ENCODE measurements at places on chromosomes 5 and 9.
A peak's percentile ranks its signal among the peaks of the same experiment; 100 is the strongest.

DNA sequence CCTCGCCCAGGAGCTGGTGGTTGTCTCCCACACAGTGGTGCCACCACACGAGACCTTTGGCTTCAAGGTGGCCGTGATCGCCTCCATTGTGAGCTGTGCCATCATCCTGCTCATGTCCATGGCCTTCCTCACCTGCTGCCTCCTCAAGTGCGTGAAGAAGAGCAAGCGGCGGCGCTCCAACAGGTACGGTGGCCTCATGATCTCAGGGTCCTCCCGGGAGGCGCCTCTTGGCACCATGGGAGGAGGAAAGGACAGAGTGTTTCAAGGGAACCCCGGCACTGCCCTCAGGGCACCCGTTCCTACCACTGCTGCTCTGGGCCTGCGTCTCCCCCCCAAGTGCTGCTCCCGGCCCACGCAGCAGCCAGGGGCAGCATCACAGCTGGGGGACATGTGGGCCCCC is 18.2 kb upstream of the CARD19 start:
- no peak for DNase-seq

- DNase-seq = no peak
Measured at GRCh38 chr5:16521521-16522483, 56.2 kb upstream of the ZNF622 start.

GRCh38 chr5:28324174-28324573 is 1285.8 kb upstream of the CDH9 start:
- DNase-seq = no peak

DNA sequence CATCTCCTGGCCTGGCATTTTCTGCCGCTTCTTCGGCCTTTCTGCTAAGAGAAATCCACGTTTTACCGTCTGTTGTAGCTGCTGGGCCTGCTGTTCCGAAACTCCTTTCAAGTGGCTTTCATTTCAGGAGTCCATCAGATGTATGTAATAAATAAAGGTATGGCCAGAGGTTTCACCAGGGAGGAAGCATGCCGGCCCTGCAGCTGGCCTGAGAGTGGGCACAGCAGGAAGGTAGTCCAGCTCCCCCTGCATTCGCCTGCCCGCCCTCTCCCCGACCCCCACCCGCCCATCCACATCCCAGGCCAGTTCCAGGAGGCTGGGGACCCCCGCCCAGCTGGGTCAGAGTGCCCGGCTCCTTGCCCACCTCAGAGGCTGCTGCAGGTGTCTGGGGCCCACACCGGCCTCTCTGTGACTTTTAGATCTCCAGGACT is 46.4 kb upstream of the EXOC3 start:
- peak; percentile 72 for DNase-seq

- DNase-seq = no peak
Measured at GRCh38 chr9:126879288-126879687, 18.8 kb downstream of the ZBTB34 start.

- DNase-seq = no peak
Measured at GRCh38 chr5:73436535-73437100, 12.0 kb downstream of the FOXD1 start.

DNA sequence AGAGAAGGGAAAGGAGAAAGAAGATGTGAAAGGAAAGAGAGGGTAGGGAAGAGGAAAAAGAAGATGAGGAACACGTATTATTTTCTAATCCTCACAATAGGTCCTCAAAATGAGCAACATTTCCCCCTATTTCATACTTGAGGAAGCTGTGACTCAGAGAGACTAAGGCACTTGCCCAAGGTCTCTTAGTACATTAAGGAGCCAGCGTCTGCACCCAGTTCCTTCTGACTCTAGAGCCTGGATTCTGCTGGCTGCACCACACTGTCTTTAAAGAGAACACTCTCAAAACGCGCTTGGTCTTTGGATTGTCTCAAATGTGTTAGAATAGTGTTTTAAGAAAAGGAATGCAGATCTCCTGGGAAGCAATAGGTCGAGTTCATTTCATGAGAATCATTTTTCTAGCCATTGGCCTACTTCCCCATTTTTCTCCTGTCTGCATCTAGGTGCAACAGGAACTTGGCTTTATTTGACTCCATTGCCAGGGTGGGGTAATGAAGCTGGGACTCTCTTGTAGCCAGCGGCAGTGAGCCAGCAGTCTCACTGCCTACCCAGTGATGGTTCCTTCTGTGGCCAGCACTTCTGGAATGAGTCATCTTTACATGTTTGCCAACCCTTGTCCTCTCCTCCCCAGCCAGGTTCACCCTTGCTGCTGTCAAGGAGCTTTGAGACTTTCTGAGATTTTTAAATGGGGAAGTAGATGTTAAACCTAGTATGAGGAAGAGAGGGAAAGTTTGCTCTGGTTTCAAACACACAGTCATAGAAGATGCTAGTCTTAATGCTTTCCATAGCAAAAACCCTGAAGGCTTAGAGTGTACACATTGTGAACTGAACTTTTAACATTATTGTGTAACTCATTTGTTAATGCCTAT is 82.7 kb downstream of the DOCK8 start:
- DNase-seq = no peak

- DNase-seq = no peak
Measured at GRCh38 chr5:151295791-151296477, 7.6 kb downstream of the SLC36A3 start.

DNA sequence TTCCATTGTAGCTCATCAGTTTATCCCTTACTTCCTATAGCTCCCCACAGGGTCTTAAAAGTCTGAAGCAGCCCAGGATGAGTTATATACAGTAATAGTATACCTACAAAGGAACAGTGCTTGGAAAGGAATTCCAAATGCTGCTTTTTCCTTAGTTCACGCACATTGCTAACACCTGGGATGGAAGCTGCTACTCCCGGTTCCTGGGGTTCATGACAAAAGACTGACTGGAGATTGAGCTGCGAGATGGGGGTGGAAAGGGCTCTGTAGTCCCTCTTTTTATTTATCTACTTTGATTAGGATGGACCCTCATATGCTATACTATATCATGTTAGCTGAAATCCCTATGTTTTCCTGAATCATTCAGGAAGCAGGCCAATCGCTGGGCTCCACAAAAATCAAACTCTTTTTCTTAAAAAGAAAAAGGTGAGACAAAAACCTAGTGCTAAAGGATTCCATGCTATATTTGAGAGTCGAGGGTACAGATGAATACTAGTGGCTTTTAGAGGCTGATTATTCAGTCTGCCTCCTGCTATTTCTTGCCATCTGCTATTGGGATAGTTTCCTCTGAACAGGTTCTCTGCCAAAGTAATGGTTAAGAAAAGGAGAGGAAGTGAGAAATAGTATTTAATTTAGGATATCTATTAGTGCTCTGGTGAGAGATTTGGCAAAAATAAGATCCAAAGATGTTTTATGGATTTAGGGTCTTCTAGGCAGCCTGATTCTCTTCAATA is 81.2 kb downstream of the MRPS27 start:
- no peak for DNase-seq

DNA sequence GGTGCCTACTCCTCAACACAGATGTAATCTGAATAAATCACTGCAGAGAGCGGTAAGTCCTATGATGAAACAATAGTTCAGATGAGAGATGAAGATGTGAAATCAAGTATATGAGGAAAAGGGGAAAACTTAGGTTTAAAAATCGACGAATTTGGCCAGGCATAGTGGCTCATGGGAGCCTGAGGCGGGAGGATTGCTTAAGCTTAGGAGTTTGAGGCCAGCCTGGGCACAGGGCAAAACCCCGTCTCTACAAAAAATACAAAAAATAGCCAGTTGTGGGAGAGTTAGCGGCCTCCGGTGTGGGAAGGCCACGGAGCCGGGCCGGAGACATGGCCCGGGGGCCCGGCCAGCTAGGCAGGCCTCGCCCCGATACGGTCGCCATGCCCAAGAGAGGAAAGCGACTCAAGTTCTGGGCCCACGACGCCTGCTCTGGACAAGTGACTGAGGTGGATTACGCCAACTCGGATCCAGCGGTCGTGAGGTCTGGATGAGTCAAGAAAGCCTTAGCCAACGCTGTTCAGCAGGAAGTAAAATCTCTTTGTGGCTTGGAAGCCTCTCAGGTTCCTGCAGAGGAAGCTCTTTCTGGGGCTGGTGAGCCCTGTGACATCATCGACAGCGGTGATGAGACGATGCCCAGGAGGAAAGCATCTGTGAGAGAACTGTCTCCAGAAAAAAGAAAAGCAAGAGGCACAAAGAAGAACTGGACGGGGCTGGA is 62.8 kb upstream of the SUB1 start:
- DNase-seq = peak; percentile 83

DNA sequence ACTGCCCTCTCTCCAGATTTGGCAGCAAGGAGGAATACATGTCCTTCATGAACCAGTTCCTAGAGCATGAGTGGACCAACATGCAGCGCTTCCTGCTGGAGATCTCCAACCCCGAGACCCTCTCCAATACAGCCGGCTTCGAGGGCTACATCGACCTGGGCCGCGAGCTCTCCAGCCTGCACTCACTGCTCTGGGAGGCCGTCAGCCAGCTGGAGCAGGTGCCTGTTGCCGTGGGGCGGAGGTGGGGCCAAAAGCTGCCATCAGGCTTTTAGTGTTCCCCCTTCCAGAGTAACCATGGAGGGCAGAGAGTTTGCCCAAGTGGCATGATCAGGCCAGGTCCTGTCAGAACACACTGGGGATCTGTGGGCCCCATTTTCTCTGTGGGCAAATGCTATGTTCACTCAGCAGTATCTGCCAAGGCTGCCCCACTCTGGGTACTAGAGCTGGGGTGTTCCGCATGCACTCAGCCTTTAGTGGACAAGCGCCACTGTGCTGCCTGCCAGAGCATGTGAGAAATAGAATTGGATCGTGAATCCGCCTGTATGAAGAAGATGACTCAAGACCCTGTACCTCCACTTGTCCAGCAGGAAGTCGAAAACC is 117.1 kb downstream of the DAB2IP start:
- no peak for DNase-seq

DNA sequence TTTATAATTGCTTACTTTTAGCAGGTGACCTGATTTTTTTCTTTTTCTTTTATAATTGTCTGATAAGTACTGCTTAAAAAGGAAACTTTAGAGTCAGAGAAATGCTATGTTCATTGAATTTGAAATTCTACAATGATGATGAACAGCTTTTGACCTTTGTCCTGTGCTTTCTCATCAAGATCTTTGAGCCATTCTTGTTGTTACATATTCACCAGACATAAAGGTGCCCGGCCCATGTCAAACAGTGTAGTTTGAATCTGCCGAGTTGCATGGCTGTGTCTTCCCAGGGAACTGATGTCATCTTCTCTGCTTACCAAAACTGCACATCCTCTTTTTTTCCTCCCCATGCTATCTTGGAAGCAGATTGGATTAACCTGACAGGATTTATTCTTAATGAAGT is 163.6 kb downstream of the LRRC70 start:
- DNase-seq = no peak

DNA sequence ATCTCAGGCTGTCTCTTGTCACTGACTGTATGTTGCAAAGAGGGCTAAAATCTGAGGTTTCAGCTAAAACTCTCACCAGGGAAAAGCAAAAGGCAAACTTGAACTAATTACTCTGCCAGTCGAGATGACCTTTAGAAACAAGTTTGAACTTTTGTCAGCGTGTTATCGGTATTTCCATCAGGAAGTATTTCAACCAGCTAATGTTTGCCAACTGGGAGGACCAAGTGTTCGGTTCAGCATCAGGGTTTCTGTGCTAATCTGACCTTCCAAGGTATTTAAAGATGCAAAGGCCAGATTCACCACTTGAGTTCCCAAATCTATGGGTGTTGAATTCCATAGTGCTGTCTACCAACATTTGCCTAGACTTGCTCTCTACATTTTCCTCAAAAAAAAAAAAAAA is 230.5 kb downstream of the SLIT3 start:
- DNase-seq = no peak

DNA sequence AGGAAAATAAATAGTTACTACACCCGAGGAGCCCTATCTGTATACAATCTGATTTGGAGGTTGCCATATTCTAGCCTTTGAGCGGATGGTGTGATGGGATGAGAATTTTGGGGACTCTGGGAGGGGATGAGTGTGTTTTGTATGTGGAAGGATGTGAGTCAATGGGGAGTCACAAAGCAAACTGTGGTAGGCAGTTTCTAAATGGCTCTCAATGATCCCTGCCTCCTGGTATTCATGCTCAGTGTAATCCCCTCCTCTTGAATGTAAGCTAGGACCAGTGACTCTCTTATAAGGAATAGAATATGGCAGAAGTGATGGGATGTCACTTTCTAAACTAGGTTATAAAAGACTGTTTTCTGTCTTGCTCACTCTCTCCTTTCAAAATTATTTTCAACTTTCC is 205.7 kb upstream of the RIOK2 start:
- DNase-seq = no peak

GRCh38 chr5:81755320-81755719 is 4.4 kb upstream of the SSBP2 start:
- peak; percentile 82 for DNase-seq

GRCh38 chr5:112014783-112015395 is 257.9 kb upstream of the NREP start:
- no peak for DNase-seq

- DNase-seq = peak; percentile 83
Measured at GRCh38 chr9:133734590-133735414, 3.4 kb downstream of the SARDH start.

DNA sequence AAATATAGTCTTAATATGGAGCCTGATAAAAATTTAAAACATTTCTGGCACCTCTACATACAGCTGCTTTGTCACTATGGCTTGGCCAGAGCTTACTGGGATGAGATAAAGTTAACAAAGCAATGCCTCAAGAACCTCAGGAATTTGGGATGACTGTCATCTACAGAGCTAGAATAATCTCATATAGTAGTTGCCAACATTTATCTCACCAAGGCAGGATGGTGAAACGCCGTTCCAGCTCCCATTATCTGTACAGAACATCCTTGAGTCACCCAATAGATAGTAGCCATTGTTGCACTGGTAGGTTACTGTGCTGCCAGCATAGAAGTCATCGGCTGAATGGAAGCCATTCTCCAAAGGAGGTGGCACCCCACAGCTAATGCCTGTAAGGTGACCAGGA is 94.6 kb upstream of the TXNDC8 start:
- DNase-seq = no peak

GRCh38 chr5:10849278-10849677 is 88.2 kb upstream of the DAP start:
- no peak for DNase-seq

DNA sequence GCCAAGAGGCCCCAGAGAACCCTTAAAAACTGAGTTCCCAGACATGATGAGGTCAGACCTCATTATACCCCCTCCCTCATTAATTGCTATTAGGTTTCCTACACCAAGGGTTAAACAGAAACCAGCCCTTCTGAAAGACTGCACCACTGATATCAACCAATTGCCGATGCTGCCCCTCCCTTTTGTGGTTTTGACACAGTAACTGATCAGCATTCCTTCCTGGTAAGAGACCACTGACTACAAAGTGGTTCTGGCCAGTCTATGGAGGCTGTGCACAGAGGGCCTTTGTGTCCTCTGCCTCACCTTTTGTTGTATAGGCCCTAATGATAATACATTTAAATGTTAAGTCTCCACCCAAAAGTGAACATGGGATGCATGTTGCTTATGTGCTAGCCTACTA is 201.5 kb downstream of the FRMD3 start:
- DNase-seq = no peak

DNA sequence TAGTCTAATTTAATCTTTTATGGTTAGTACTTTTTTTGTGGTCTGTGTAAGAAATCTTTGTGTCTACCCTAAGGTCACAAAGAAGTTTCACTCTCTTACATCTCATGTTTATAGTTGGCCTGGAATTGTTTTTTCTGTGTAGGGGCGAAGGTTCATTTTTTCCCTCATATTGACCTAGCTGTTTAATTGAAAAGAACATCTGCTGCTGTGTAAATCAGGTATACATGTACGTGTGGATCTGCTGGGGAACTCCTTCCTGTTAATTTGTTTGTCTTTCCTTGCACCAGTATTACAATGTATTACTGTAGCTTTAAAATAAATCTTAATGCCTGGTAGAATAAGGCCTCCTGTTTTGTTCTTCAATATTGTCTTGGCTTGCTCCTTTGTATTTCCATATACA is 37.8 kb downstream of the EXOSC2 start:
- no peak for DNase-seq

- DNase-seq = no peak
Measured at GRCh38 chr5:162288647-162289296, 221.2 kb downstream of the GABRG2 start.
